ENCODE measurements at places on chromosomes 7 and 10.

GRCh38 chr10:129728246-129728820 is 235.7 kb downstream of the EBF3 start:
- DNase-seq, result no peak

GRCh38 chr10:127203067-127203466 is 6.7 kb upstream of the INSYN2A start:
- DNase-seq, result no peak

- no peak for DNase-seq
Observed at GRCh38 chr7:12085516-12085915, 125.6 kb upstream of the TMEM106B start.

DNA sequence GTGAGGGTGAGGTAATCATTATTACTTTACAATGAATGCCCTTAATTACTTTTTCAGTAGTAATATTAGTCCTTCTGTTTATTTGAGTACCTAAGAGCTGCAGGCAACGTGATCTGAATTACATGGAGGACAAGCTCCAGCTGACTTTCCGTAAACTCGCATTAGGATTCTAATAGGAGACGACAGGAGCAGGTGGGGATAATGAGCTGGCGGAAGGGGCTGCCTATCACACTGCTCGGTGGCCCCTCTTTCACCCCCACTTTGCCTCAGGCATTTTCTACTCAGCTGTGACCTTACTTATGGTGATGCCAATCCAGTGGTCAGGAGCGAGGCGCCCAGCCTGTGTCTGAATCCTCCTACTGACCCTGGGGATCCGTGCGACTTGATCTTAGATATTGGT is at the start of gene C7orf33:
Gene C7orf33, plus strand, starts transcription at position 296 of the 400 bp plus-strand sequence. CDS start 160 bp downstream, outside the sequence.
- no peak for DNase-seq

DNA sequence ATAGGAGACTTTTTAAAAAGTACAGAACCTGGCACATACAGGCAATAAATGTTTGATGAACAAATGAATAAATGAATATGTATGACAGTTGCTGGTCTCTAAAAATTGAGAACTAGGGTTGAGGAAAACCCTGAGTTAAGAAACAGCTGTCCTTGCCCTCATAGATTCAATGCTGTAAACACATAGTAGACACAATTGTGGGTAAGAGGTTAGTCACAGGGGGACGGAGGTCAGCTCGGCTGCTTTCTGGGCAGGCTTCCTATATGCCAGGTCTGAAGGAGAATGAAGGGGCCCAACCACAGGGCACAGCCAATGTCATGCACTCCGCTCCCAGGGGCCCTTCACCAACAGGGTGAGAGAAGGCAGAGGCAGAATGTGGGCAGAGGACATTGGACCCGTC is 143.3 kb upstream of the RSU1 start:
- DNase-seq, result no peak

All from left lung (tissue), 14 donors.